Stimulated activated CD4-positive, alpha-beta T cell treated with anti-CD3 and anti-CD28 coated beads, TNF-alpha, amount 100 ng/mL, for 24 hours (primary cell): ENCODE measurements at places on chromosomes 5 and 9.
A peak's percentile ranks its signal among the peaks of the same experiment; 100 is the strongest.

DNA sequence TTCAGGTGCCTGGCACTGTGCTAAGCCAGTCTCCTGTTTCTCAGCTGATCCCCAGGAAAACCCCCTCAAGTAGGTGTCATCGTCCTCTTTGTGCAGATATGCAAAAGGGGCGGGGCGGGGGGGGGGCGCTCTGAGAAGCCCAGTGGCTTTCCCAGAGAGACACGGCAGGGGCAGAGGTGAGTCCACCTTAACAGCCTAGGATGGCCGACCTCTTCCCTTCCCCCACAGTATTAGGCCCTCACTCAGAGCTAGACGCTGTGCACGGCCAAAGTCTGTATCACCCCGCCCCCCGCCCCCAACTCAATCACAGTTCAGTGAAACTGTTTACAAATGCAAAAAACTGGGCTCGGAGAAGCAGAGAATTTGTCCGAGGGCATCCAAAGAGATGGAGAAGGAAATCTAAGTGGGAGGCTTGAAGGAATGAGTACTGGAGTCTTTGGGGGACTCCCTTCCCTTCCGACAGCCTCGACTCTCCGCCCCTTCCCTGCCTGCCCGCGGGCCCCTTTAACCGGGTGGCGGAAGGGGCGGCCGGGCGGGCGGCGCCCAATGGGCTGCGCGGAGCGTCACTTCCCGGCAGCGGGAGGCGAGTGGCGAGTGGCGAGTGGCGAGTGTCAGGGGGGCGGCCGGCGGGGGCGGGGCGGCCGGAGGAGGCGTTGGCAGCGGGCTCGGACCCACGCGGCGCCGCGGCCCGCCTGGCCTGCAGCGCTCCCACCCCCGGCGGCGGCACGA is at the start of gene ERGIC1:
Gene ERGIC1 (plus strand): TSS at position 566 of the 729 bp plus-strand sequence. CDS start 163 bp downstream, at position 729.
- peak; percentile 45 for DNase-seq

DNA sequence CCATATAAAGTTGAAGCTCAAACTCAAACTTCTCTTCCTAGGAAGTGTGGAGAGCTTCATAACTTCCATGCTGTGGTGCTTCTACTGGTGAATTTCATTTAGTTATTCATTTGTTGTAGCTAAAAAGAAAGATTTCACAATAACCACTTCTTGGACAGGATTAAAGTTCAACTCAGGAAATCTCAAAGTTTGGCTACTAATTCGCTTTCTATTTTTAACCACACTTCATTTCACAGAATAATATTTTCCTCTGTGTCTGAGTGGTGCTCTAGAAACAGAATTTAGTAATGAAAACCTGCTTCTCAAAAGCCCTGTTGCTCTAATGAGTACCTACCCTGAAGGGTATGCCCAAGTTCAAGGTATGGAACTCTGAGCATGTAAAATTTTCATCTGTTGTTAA is 73.9 kb downstream of the ACTBL2 start:
- DNase-seq: no peak

DNA sequence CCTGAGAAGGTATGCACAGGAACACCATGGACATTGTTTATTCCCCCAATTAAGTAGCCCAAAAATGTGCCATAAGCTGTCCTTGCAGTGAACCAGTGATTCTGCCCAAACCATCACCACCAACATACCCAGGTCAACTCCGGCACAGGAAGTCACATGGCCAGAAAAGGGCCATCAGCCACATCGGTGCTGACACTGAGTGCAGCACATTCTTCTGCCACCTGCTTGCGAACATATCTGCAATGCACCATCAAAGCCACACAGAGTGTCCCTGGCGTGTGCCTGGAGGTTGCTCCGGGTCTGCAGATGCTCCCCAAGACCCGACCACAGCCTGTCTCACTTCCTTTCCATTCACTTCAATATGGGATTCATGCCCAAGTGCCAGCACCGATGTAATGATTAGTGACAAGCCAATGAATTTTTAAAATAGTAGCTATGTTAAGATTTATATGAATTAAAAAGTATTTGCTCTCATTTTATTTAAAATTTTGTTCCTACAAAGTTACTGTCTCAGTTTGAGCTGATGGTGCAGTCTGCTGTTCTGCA is 37.6 kb downstream of the SYK start:
- DNase-seq: no peak

GRCh38 chr5:14327624-14328023 is 184.5 kb downstream of the TRIO start:
- DNase-seq: no peak

DNA sequence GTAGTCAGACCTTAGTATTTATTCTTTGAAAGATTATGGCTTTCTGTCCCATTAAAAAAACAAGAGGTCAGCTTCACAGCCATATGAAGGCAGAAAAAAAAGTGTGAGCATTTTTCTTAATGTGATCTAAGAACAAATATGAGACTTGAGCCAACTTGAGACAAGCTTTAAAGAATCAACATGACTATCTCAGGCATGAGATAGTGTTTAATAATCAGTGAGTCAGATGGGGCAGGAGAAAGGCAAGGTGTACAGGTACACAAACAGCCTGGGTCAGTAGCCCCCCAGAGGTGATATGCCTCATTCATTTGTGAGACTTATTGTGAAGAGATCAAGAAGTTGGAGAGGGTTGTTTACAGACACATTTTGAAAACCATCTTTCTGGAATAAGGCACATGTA is 83.6 kb downstream of the GDNF start:
- DNase-seq: no peak

DNA sequence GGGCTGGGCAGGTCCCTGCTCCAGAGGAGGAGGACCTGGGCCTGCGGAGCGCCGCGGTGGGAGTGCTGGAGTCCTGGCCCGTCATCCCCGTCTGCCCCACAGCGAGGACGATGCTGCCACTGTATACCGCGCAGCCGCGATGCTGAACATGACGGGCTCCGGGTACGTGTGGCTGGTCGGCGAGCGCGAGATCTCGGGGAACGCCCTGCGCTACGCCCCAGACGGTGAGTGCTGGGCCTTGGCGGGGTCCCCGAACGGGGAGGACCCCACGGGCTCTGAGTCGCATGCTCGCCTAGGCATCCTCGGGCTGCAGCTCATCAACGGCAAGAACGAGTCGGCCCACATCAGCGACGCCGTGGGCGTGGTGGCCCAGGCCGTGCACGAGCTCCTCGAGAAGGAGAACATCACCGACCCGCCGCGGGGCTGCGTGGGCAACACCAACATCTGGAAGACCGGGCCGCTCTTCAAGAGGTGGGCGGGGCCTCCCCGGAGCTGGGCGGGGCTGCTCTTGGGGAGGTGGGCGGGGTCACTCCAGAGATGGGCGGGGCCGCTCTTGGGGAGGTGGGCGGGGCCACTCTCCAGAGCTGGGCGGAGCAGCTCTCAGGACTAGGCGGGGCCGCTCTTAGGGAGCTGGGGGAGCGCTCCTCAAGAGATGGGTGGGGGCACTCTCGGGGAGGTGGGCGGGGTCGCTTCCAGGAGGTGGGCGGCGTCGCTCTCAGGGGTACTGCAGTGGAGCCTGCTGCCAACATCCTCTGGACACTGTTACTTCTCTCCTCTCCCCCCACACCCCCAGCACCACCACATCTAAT is 13.1 kb downstream of the LRRC26 start:
- DNase-seq: peak; percentile 62

- DNase-seq: no peak
Measured at GRCh38 chr9:116998305-116998704, 311.2 kb downstream of the TRIM32 start.

- DNase-seq: no peak
Measured at GRCh38 chr5:111704452-111705085, 52.4 kb downstream of the NREP start.

GRCh38 chr9:101739311-101739710 is 864 bp upstream of the GRIN3A start:
- DNase-seq: no peak

DNA sequence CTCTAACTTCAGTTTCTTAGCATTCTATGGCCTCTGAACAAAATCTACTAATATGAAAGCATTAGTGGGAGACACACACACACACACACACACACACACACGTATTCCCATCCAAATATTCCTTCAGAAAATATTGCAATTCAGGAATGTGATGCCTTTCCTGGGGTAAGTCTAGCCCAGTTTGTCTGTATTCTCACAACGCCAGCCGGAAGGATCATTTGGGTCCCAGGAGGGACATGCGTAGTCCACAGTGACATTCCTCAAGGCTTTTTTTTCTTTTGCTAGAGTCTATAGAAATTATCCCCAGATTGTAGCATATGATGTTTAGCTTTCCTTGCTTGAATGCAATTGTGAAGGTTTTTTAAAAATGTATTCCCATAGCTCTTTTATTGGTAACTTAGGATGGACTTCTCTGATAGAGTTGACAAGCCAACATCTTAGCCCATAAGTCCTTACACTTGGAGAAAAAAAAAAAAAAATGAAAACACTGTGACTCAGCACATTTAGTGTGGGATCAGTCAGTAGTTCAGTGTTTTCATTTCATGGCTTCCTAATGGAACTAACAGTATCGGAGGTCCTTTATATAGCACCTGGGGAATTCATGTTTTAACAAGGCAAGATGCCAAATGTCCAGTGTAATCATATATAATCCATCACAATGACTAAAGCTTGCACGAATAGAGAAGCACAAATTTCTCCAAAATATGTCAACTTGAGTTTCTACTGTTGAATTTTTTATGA is 316.5 kb downstream of the DIRAS2 start:
- no peak for DNase-seq

DNA sequence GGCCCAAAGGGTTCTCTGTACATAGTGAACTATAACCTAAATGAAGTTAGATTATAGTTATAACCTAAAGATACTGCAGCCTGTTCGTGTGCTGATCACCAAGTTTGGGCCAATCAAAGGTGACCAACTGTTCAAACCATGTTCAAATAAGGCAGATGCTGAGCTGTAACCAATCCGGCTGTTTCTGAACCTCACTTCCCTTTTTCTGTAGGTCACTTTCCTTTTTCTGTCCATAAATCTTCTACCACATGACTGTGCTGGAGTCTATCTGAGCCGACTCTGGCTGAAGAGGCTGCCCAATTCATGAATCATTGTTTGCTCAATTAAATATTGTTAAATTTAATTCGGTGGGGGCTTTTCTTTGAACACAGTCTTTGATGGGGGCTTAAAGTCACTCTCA is 1920.2 kb downstream of the MAT2B start:
- no peak for DNase-seq

DNA sequence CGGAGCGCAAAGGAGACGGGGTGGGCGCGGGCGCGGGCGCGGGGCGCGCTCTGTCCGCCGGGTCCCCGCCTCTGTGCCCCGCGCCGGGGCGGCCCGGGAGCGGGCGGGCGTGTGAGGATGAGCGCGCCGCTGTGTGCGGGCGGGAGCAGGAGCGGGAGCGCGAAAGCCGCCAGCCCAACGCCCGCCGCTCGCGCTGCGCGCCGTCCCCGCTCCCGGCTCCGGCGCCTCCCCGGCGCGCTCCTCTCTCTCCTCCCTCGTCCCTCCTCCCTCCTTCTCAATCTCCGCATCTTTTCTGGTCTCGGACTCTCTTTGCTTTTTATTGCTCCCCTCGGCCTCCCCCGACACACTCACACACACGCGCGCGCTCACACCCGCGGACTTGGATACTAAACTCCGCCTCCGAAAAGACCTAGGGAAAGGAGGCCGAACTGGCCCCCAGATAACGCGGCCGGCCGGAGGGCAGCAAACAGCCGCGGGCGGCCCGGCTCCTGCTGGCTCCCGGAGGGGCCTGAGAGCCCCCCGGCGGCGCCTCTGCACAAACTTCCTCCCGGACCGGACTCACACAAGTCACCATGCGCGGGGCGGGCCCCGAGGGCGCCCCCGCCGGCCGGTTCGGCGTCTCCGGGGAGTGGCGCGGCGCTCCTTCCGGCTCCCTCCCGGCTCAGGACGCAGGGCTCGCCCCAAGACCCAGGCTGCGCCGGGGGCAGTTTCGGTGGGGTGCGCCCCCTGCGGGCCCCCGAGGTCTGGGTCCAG is at the start of gene FIBCD1:
Gene FIBCD1 (minus strand): TSS at position 596 of the 753 bp plus-strand sequence. CDS start 640 bp downstream, outside the sequence.
- no peak for DNase-seq

DNA sequence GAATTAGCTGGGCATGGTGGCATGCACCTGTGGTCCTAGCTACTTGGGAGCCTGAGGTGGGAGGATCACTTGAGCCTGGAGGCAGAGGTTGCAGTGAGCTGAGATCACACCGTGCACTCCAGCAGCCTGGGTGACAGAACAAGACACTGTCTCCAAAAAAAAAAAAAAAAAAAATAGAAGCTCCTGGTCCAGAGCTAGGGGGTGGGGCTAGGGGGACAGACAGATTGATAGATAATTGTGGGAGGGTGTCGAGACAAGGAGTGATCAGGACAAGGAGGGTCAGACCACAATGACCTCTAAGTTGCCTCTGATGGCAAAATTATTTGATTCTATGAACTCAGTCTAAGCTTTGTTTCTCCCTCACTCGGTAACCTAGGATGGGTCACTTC is 6.6 kb upstream of the PHF19 start:
- DNase-seq: no peak

DNA sequence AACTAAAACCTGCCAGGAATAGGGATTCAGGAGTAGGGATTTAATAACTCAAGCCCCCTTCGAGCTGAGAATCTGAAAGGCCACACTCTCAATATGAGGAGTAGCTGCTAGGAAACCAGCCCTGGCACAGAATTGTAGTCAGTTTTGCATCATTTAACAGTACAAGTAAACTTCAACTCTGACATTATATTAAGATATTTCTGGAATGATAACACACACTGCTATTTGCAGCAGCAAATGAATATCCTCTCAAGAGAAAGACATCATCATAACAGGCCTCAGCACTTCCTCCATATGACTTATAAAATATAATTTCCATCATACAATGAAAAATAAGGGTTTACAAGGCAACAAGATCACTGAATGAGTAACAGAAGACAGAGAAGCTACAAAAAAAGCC is 138.2 kb upstream of the RFX3 start:
- no peak for DNase-seq

DNA sequence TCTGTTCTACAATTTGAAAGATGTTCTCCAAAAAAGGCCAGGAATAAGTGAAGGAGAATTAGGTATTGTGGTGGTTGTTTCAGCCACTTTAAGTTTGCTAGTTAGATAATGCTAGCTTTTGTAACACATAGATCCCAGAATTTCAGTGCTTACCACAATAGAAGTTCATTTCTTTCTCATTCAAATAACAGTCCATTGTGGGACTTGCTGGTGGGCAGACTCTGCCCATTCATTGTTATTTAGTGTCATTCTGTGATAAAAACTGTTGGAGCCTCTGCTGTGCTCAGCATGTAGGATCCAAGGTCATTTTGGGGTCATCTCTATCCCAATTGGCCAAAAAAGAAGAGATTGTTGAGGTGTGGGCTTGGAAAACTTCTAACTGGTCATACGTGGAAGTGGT is 106.8 kb downstream of the CCDC192 start:
- DNase-seq: no peak

DNA sequence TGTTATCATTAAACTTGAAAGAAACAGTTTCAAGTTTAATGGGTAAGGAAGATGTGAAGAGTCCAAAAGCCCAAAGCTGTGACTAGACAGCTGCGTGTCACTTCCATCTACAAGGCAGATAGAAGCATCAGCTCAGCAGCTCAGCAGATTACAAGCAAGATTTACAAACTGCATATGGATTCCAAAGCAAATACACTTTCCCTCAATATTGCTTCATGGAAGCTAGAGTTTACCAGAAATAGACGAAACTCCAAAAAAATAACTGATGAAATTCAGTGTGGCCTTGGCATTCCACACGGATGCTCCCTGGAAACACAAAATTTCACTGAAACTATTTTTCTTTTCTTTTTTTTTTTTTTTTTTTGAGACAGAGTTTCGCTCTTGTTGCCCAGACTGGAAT is 17.9 kb downstream of the MYO10 start:
- DNase-seq: no peak

- no peak for DNase-seq
Measured at GRCh38 chr5:33810491-33811120, 81.2 kb downstream of the ADAMTS12 start.
